ENCODE measurements at places on chromosomes 3 and 15. TPM values are rescaled to one million over a fixed set of nuclear protein-coding genes. Genes with fewer than 3 reads are reported as not detected.

DNA sequence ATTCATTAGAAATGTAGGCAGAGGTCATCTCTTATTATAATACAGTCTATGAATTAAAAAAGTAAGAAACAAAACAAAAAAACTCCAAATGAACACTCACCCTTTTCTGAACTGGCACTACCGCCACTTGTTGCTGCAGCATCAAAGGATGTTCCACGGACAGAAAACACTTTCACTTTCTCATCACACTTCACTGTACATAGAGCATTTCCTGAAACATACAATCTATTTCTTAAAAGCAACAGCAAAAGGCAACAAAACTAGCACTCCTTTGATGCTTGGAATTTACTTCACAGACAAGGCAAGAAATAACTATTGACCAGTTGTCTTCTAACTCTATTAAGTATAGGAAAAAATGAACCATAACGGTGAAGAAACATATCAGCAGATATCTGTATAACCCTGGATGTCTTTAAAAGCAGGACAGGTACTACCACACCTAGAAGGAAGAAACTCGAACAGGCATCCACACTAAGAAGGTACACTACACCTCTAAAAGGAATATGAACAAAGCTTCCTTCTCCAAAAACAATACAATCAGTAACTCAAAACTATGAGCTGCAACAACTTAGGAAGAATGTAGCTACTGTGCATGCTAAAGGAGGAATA is 24.9 kb downstream of the ETFA start:
- no peaks in the 10 kb centered on the region for H3K4me1 ChIP-seq
- peaks cover 61% of the 10 kb centered on the region for H3K36me3 ChIP-seq
- no peak for DNase-seq
- H3K27me3 ChIP-seq, result no peaks in the 10 kb centered on the region

DNA sequence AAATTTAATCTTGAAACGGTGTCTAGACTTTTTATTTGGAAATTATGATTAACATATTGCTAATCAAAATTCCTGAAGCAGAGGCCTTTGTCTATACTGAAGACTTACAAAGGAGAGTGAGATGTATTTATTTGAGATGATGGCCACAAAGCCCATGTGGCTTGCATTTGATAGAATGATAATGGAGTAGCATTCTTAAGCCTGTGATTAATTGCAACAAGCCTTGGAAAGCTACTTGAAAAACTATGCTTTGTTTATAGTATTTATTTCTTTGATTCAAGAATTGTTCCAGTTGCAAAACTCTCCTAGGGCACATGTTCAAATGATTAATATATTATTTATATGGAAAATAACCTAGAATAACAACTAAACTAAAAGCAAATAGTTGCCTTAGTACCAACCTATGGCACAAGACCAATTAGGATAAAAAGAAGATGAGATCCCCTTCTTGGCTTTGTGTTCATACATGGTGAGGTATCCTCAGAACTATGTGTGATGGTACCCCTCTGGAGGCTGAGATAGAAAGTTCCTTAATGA is 244.1 kb upstream of the TBL1XR1 start:
- no peak overlapping the region for H3K27ac ChIP-seq
- H3K36me3 ChIP-seq, result no peaks in the 10 kb centered on the region
- no peaks in the 10 kb centered on the region for H3K4me1 ChIP-seq
- no peaks in the 10 kb centered on the region for H3K27me3 ChIP-seq

Gene PCSK6
- 207 TPM for total RNA-seq

- no peaks in the 10 kb centered on the region for H3K27me3 ChIP-seq
Observed at GRCh38 chr15:36863570-36863969, 236.8 kb downstream of the MEIS2 start.

GRCh38 chr3:24899373-24899772 is 404.7 kb upstream of the THRB start:
- H3K4me3 ChIP-seq, result no peak overlapping the region
- no peaks in the 10 kb centered on the region for H3K36me3 ChIP-seq
- no peak overlapping the region for H3K27ac ChIP-seq
- DNase-seq, result no peak
- H3K4me1 ChIP-seq, result no peaks in the 10 kb centered on the region
- no peaks in the 10 kb centered on the region for H3K27me3 ChIP-seq

GRCh38 chr3:187954516-187954872 is 199.5 kb upstream of the LPP start:
- peak overlapping the region; percentile 30 for H3K27ac ChIP-seq
- H3K4me1 ChIP-seq, result peaks cover 47% of the 10 kb centered on the region
- no peaks in the 10 kb centered on the region for H3K27me3 ChIP-seq
- no peak for DNase-seq
- H3K4me3 ChIP-seq, result no peak overlapping the region
- H3K36me3 ChIP-seq, result no peaks in the 10 kb centered on the region

DNA sequence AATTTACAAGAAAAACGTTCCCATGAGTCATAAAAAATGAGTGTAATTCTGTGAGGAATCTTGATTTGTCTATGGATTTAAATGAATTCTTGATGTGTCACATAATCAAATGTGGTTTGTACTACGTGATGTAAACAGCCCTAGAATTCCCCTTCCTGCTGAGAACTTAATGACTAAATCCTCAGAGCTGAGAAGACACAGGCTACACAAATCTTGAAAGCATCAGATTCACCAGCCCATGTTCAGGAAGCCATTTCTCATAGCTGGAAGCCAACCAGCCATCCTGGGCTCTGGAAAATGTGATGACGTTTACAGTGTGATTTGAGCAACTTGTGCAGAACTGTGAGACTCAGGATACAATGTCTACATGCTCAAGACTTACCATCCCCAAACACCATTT is 193.7 kb upstream of the MME start:
- no peak overlapping the region for H3K27ac ChIP-seq
- H3K36me3 ChIP-seq, result no peaks in the 10 kb centered on the region
- no peaks in the 10 kb centered on the region for H3K4me1 ChIP-seq
- no peak for DNase-seq
- H3K4me3 ChIP-seq, result no peak overlapping the region

GRCh38 chr15:27426805-27427204 is 455.8 kb downstream of the GABRG3 start:
- no peaks in the 10 kb centered on the region for H3K36me3 ChIP-seq
- H3K4me1 ChIP-seq, result no peaks in the 10 kb centered on the region
- no peak overlapping the region for H3K27ac ChIP-seq
- no peaks in the 10 kb centered on the region for H3K27me3 ChIP-seq
- no peak for DNase-seq

Gene FGF7
- 0.69 TPM for total RNA-seq

GRCh38 chr3:50660386-50660785 is 14.3 kb upstream of the DOCK3 start:
- no peak for DNase-seq
- no peaks in the 10 kb centered on the region for H3K4me1 ChIP-seq
- H3K36me3 ChIP-seq, result no peaks in the 10 kb centered on the region
- no peak overlapping the region for H3K4me3 ChIP-seq
- no peaks in the 10 kb centered on the region for H3K27me3 ChIP-seq

- no peaks in the 10 kb centered on the region for H3K27me3 ChIP-seq
- no peak overlapping the region for H3K4me3 ChIP-seq
- H3K27ac ChIP-seq, result no peak overlapping the region
Observed at GRCh38 chr3:111321786-111322185, 220.2 kb upstream of the CD96 start.

GRCh38 chr15:37893309-37893708 is 41.1 kb upstream of the TMCO5A start:
- no peaks in the 10 kb centered on the region for H3K36me3 ChIP-seq
- no peaks in the 10 kb centered on the region for H3K27me3 ChIP-seq
- no peak for DNase-seq
- H3K4me3 ChIP-seq, result no peak overlapping the region

DNA sequence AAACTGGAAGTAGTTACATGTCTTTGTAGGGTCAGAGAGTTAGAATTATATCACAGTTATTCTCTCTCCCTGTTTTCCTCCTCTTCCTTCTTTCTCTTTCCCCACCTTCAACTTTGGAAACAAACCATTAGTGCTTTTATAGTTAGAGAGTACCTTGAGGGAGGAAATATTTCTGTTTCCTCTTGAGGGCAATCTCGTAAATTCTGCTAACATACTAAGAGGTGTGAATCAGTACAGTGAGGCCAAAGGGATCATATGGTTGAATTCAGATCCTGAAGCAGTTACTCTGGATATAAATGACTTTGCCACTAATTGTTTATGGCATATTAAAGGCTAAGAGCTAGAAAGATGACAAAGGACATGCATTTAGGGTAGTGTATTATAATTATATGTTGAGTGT is 60.3 kb upstream of the CCNL1 start:
- H3K4me1 ChIP-seq, result no peaks in the 10 kb centered on the region
- H3K4me3 ChIP-seq, result no peak overlapping the region
- no peaks in the 10 kb centered on the region for H3K36me3 ChIP-seq
- no peak overlapping the region for H3K27ac ChIP-seq

- H3K27ac ChIP-seq, result no peak overlapping the region
- no peaks in the 10 kb centered on the region for H3K36me3 ChIP-seq
- no peaks in the 10 kb centered on the region for H3K27me3 ChIP-seq
- no peak overlapping the region for H3K4me3 ChIP-seq
Observed at GRCh38 chr3:10744098-10744465, 71.9 kb upstream of the SLC6A11 start.

Gene SLC9C1
- not detected for total RNA-seq

Gene EOMES
- 1.0 TPM for total RNA-seq

Gene TMIE
- total RNA-seq, result 0.79 TPM

DNA sequence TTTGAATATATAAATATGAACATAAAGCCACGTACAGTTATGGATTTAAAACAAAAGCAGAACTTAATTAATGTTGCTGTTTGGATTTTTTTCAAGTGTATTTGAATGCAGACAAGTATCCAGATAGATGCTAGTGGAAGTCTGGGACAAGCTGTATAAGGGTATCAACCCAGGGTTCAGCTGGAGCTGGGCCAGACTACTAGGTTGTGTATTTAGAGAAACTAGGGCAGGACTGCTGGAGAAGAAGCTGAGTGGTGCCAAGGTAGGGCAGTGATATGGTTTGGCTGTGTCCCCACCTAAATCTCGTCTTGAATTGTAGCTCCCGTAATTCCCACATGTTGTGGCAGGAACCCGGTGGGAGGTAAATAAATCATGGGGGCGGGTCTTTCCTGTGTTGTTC is 189.8 kb upstream of the CTDSPL start:
- H3K27ac ChIP-seq, result no peak overlapping the region
- no peak overlapping the region for H3K4me3 ChIP-seq
- no peaks in the 10 kb centered on the region for H3K27me3 ChIP-seq

DNA sequence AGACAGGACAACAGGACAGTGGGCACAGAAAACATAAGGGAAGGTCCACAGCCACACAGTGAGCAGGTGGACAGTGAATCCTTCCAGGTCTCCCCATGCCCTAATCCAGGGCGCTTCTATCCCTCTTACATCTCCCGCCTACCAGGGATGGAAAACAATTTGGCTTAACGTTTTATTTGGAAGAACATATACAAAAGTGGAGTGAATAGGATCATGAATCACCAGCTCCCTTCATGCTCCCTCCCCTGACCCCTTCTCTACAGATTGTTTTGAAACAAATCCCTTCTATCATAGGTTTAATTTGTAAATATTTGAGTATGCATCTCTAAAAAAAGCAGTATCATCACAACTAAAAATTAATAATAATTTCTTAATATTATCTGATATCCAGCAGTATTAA is 52.5 kb downstream of the CLDN11 start:
- no peak overlapping the region for H3K4me3 ChIP-seq
- no peaks in the 10 kb centered on the region for H3K36me3 ChIP-seq
- peaks cover 1% of the 10 kb centered on the region for H3K4me1 ChIP-seq
- H3K27me3 ChIP-seq, result no peaks in the 10 kb centered on the region

GRCh38 chr15:52584414-52584813 is 15.6 kb upstream of the ARPP19 start:
- DNase-seq, result no peak
- no peaks in the 10 kb centered on the region for H3K27me3 ChIP-seq
- peaks cover 54% of the 10 kb centered on the region for H3K36me3 ChIP-seq
- H3K4me1 ChIP-seq, result no peaks in the 10 kb centered on the region
- H3K4me3 ChIP-seq, result no peak overlapping the region
- no peak overlapping the region for H3K27ac ChIP-seq

Gene P2RY13
- total RNA-seq, result 2.6 TPM

Gene HGD
- 425 TPM for total RNA-seq

DNA sequence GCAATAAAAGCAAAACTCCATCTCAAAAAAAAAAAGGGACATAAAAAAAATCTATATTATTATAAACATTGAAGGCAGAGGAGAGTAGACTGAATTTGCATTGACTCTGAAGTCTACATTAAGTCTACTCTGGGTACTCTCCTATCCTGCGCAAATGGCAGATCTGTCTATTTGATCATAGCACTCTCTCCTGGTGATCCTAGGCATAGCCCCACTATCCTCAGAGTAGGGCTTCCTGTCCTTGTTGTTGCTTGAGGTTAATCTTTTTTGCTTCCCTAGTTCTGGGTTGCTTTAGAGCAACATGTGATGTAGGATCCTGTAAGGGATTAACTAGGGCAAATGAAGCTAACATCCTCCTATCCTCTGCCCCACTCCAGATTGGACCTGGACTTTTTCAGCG is 82.1 kb upstream of the LRRFIP2 start:
- no peak overlapping the region for H3K27ac ChIP-seq
- no peaks in the 10 kb centered on the region for H3K4me1 ChIP-seq
- no peak for DNase-seq
- peaks cover 29% of the 10 kb centered on the region for H3K36me3 ChIP-seq

DNA sequence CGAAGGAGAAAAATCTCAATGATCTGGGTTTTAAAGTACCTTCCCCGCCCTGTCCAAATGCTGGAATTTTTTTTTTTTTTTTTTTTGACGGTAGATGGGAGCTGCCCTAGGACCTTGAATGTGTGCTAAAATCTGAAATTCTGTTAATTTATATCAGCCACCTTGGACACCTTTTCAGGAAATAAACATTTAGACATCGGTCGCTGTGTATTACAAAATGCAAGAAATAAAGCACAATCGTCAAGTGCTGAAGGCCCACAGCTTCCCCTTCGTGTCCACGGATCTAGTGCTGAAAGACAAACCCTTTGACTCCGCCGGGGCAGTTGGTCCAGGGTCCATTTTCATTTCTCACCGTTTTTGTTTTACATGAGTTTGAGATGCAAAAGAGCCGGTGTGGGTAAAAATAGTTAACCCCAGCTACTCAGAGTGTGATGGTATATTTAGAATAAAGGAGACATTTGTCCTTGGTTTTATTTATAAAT is 90.2 kb upstream of the CHD2 start:
- H3K36me3 ChIP-seq, result no peaks in the 10 kb centered on the region
- H3K27me3 ChIP-seq, result no peaks in the 10 kb centered on the region
- peak overlapping the region; percentile 100 for H3K27ac ChIP-seq
- no peak for DNase-seq
- H3K4me3 ChIP-seq, result peak overlapping the region; percentile 61

Gene SLC22A14
- 0.12 TPM for total RNA-seq

Gene NR1I2
- total RNA-seq, result 155 TPM

Gene BFSP2
- not detected for total RNA-seq

Gene DPPA2
- not detected for total RNA-seq

Gene CCPG1
- 47.3 TPM for total RNA-seq

Gene POPDC2
- total RNA-seq, result 0.43 TPM

Gene ENTPD3
- not detected for total RNA-seq

GRCh38 chr15:49382394-49382793 is 40.6 kb upstream of the FGF7 start:
- H3K27me3 ChIP-seq, result no peaks in the 10 kb centered on the region
- H3K36me3 ChIP-seq, result no peaks in the 10 kb centered on the region
- no peak overlapping the region for H3K4me3 ChIP-seq
- H3K4me1 ChIP-seq, result no peaks in the 10 kb centered on the region

GRCh38 chr15:91407269-91407889 is 307.3 kb downstream of the SV2B start:
- H3K27me3 ChIP-seq, result no peaks in the 10 kb centered on the region
- no peak overlapping the region for H3K27ac ChIP-seq
- H3K4me1 ChIP-seq, result peaks cover 17% of the 10 kb centered on the region
